ENCODE measurements at places on chromosomes 13 and 19.

DNA sequence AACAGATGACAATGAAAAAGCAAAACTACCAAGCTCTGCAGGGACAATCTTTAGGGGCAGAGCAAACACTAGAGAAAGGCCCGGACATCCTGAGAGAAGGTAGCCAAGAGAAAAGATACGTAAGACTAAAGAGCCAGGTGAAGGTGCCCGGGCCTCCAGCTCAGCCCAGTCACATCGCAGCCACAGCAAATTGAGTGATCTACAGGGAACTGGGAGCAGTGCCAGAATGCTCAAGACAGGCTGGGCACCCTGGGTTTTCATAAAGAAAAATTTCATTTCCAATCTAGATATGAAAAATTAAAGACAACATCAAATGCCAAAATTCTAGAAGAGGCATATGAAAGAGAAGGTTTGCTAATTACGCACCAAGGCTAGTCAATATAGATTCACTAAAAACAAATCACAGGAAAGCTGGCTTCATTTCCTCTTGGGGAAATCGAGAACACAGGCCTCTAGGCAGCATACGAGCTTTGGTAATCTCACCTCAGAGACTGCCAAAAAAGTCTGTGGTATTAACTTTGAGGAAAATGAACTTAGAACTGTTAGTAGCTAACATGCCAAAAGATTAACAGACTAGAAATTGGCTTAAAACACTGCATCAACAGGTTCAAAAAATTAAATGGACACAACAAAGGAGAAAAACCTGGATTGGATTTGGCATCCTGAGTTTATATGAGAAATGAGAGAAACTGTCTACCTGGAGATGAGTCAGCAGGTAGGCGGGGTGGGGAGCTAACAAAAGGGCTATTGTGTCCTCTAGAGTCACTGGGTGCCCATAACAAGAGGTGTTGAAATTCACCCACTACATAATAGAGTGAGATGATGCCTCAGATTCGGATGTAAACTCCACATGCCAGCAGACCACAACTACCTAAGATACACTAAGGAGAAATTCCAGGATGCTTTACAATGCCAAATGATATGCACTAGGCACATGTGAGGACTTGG lies 6.6 kb downstream of the ANKRD10 start:
- no peak for DNase-seq

GRCh38 chr19:52622261-52622660 lies 15.9 kb downstream of the ZNF83 start:
- no peak for DNase-seq

- DNase-seq, result no peak
These were observed 44.3 kb downstream of the NDFIP2 start for GRCh38 chr13:79525064-79525857.

GRCh38 chr13:53075356-53076041 lies 46.9 kb downstream of the OLFM4 start:
- DNase-seq, result no peak
